ENCODE measurements at places on chromosomes 13 and 19.

DNA sequence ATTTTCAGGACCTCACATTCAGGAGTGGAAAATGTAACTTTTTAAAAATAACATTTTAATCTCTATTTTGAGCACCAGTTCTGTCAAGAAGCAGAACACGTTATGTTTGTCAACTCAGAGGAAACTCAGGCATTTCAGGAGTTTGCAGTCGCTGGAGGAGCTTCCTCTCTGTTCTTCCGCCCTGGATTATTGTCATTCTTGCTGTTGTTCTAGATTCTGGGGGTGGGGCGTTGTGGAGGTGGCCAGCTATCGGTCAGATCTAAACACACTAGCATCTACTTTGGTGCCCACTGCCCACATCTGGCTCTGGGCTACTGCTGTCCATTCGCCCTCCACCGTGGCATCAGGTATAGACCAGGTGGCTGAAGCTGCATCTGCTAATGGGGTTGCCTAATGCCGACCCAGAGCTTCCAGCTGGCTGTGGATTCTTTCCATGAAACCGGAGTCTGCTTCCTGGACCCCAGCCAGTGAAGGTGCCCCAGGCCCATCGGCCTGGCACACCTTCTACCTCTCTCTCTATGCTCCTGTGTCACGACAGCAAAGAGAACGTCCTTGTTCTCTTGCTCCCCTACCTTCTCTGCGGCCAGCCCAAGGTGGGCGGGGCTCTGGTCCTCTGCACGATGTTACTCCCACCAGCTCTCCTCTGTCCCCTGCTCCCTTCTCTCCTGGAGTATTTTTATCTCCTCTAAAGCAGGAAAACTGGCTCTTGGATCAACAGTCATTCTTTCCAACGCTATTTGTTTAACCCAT, 36.7 kb upstream of the DGKH start:
- no peak for DNase-seq

DNA sequence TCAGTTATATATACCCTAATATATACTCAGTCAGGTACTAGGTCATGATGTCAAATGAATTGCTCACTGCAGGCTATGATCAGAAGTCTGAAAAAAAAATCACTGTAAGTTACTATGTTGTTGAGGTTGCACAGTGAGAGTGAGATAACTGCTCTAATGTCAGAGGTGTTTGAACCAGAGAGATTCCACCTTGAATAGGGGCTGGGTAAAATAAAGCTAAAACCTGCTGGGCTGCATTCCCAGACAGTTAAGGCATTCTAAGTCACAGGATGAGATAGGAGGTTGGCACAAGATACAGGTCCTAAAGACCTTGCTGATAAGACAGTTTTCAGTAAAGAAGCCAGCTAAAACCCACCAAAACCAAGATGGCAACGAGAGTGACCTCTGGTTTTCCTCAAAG, 10.2 kb downstream of the EPSTI1 start:
- DNase-seq: no peak

- DNase-seq: peak; percentile 28
These were observed 1.1 kb downstream of the LNX2 start for GRCh38 chr13:27619093-27619727.

DNA sequence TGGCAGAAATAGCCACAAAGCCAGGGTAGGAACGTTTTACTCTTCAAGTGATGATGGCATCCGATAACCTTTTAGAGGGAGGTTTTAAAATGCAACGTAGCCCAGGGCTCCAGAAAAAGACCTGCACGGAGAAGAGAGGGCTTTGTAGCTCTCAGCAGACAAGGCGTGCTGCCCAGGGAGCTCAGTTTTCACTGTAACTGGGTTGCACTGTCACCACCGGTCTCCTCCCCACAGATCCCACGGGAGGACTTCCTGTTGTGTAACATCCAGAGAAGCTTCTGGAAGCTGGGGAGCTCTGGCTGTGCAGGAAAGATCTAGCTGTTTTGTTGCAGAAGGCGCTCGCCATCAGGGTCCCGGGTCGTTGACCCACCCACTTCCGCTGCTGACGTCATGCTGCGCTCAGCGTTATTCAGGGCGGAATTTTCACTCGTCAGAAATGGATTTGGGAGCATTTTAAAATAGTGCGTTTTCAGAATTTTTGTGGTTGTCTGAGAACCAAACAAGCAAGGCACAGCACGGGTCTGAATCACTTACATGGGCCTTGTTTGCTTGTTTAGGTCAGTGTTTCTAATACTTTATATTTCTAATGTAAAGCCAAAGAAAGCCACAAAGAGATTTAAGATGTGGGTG, 50.8 kb downstream of the ATP11A start:
- peak; percentile 12 for DNase-seq

- DNase-seq: peak; percentile 41
These were observed 144.8 kb downstream of the DACH1 start for GRCh38 chr13:71722206-71722605.

GRCh38 chr13:26168237-26168814, 53.8 kb downstream of the RNF6 start:
- DNase-seq: peak; percentile 37

DNA sequence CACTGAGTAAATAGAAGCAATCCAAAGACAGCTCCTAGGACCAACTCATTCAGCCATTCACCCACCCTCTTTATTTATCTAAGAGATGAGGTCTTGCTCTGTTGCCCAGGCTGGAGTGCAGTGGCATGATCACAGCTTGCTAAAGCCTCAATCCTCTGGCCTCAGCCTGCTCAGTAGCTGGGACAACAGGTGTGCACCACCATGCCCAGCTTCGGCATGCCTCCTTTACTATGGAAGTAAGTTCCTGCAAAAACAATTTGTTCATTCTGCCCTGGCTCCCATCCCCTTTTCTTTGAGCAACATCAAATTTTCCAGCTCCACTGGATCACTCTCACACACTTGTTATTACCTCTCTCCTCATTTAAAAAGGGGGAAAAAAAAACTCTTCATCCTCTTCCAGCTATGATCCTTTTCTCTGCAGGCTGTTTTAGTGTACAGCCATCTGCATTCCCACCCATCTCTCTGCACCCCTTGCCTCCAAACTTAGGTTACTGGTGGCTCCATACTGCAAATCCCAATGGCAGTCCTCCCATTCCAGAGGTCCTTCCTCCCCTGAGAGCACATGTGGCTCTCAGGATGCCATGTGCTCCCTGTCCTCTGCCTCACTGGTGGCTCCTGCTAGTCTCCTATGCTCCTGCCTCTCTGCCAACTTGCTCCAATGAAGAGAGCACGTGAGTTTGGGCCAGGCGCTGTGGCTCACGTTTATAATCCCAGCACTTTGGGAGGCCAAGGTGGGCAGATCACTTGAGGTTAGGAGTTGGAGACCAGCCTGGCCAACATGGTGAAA, 2.2 kb downstream of the ELOF1 start:
- DNase-seq: no peak

GRCh38 chr13:36096461-36097416, 34.4 kb downstream of the DCLK1 start:
- no peak for DNase-seq

DNA sequence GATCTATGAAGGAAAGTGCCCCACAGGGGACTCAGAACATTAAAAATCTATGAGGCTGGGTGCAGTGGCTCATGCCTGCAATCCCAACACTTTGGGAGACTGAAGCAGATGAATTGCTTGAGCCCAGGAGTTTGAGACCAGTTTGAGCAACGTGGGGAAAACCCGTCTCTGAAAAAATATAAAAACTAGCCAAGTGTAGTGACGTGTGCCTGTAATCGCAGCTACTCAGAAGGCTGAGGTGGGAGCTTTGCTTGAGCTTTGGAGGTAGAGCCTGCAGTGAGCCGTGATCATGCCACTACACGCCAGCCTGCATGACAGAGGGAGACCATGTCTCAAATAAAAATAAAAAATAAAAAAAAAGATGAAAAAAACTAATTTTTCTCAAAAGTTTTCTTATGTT, 1070.6 kb downstream of the PCDH9 start:
- no peak for DNase-seq

GRCh38 chr19:19170053-19170872, at the start of gene MEF2B:
TSS of gene MEF2B (minus strand) at chr19:19170263. CDS start at chr19:19150735, 19,528 bp downstream.
- DNase-seq: peak; percentile 51

DNA sequence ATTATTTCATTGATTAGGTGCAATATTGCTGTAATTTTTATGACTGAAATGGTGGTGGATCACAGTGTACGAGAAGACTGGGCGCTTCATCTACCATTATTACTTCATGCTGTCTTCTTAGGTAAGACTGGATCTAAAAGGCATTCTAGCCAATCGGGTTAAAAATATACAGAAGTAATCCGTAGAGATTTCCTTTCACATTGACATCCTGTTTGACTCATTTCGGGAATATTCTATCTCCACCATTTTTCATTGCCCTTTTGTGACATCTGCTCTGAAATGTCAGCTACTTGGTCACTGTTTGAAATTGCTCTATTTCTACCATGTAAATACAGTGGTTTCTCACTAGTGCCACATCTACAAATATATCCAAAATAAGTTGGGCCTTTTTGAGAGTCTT, 90.2 kb downstream of the ZAR1L start:
- DNase-seq: peak; percentile 10

GRCh38 chr13:72255908-72256307, 388.9 kb upstream of the DACH1 start:
- peak; percentile 70 for DNase-seq

- peak; percentile 87 for DNase-seq
These were observed 71.4 kb downstream of the ALOX5AP start for GRCh38 chr13:30806784-30807183.

DNA sequence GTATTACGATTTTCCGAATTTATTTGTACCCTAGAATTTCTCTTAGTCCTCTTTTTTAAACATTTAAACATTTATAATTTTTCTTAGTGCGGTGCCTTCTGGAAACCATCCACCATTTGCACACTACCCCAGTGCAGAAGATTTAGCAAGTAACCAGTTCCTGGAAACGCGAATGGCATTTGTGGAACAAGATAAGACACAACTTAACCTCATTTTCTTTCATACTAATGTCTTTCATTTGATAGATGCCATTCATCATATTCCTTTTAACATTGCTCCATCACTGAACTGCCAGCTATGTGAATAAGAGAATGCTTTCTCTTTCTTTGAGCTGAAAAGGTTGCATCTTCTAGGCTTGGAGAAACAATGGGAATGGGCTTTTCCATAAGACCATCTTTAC, 6.8 kb downstream of the FRY start:
- no peak for DNase-seq

GRCh38 chr13:85497652-85498051, 301.6 kb downstream of the SLITRK6 start:
- peak; percentile 91 for DNase-seq

DNA sequence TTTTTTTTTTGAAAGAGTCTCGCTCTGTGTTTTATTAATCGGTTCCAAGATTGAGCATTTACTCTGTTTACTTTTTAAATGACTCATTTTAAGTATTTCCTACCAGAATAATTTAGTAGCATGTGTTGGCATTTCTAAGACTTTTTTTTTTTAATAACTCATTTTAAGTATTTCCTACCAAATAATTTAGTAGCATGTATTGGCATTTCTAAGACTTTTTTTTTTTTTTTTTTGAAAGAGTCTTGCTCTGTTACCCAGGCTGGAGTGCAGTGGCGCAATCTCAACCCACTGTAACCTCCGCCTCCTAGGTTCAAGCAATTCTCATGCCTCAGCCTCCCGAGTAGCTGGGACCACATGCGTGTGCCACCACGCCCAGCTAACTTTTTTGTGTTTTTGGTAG, 13.1 kb downstream of the SETDB2 start:
- DNase-seq: peak; percentile 45

GRCh38 chr13:26785838-26786630, 25.4 kb upstream of the GPR12 start:
- peak; percentile 15 for DNase-seq

DNA sequence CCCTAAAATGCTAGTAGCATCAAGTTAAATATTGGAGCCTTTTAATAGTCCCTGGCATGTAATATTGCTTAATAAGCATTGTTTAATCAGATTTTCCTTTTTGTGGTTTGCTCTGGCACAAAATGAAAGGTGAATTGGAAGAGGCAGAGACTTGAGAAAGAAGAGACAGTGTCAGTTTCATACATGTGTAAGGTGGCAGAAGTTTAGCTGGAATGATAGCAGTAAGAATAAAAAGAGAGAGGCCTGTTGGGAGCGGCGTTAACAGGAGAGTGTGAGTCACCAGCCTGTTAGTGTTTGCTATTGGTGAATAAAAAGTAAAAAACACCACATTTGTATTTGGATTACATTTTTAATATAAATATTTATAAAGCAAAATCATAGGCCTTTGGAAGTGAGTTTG, 145.3 kb downstream of the PDS5B start:
- peak; percentile 25 for DNase-seq

- DNase-seq: peak; percentile 60
These were observed 77.0 kb downstream of the LRRC63 start for GRCh38 chr13:46288570-46289259.

- no peak for DNase-seq
These were observed 829 bp upstream of the ATCAY start for GRCh38 chr19:3879656-3880055.

DNA sequence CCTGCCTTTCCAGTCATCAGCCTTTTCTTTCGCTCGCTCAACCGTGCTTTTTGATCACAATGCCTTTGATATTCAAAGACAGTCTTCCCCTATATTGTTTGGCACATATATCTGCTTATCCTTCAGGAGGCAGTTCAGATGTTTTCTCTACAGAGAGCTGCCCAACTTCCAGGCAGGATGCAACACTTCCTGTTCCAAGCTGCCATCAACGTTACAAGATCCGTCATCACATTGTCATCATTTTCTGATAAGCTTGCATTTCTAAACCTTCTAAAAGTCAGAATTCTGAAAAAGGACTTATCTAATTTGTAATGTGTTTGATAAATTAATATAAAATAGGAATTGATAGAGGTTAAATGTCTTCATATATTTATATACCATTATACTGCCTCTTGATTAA, 574.2 kb downstream of the TBC1D4 start:
- DNase-seq: no peak

GRCh38 chr19:8571006-8571411, 6.2 kb downstream of the MYO1F start:
- peak; percentile 91 for DNase-seq

GRCh38 chr19:48784527-48784926, 26.3 kb downstream of the BCAT2 start:
- peak; percentile 37 for DNase-seq

DNA sequence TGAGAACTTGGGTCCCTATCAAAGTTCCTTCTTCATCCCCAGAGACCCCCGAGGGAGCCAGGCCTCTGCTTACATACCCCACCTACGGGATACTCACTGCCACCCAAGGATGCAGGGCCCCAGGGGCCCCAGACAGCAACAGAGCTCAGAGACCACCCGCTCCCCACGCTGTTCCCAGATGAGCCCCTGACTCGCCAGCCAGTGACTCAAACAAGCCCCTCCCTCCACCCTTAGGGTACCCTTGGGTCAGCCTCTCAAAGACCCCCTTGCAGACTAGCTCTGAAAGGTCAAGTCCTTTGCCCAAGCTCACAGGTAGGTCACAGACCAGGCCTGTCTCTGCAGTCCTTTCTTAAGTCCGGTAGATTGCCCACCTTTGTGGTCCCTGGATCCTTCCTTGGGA, 45.7 kb downstream of the CD320 start:
- no peak for DNase-seq

- DNase-seq: peak; percentile 69
These were observed 384.5 kb upstream of the GPC6 start for GRCh38 chr13:92842145-92842544.
